Effector memory CD8-positive, alpha-beta T cell (primary cell): ENCODE measurements at places on chromosomes 12 and 14.
A peak's percentile ranks its signal among the peaks of the same experiment; 100 is the strongest.

GRCh38 chr12:75414671-75415070 is 23.8 kb downstream of the GLIPR1L2 start:
- H3K4me3 ChIP-seq: no peak overlapping the region
- no peaks in the 10 kb centered on the region for H3K27me3 ChIP-seq
- H3K4me1 ChIP-seq: no peaks in the 10 kb centered on the region

GRCh38 chr12:131452444-131452860 is 258.4 kb upstream of the SFSWAP start:
- no peak overlapping the region for H3K4me3 ChIP-seq
- peaks cover 31% of the 10 kb centered on the region for H3K27me3 ChIP-seq
- peaks cover 4% of the 10 kb centered on the region for H3K36me3 ChIP-seq
- H3K27ac ChIP-seq: no peak overlapping the region

- no peak overlapping the region for H3K27ac ChIP-seq
- H3K4me1 ChIP-seq: peaks cover 19% of the 10 kb centered on the region
- no peaks in the 10 kb centered on the region for H3K27me3 ChIP-seq
- no peak for DNase-seq
- H3K36me3 ChIP-seq: no peaks in the 10 kb centered on the region
Observed at GRCh38 chr14:97359341-97359740, 562.2 kb downstream of the VRK1 start.

DNA sequence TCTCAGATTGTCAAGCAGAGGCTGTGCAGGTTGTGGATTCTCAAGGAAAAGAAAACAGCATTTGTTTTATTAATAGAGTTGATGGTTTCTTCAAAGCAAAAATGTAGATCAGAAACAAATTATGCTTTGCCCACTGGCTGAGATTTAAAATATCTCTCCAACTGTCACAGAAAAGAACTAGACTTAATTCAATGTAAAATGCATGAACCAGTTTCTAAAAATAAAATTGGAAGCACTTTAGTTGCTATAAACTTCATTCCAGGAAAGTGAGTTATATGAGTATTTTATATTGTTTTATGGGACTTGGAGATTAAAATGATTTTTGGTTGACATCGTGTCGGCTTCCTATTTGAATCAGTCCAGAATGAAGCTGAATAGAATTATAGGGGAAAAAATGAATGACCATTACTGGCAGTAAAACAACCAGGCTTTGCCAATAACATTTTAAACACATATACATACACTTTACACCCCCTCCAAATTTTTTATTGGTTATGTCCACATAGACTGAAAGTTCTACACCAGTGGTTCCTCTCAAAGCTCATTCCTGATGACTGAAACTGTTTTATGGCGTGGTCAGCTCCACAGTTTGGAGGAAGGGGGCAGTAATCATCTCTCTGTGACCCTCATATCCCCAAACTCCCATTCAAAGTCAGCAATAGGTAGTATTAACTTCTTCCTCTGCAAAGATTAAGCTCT is 55.5 kb upstream of the DAAM1 start:
- H3K36me3 ChIP-seq: no peaks in the 10 kb centered on the region
- H3K4me1 ChIP-seq: no peaks in the 10 kb centered on the region
- no peak overlapping the region for H3K4me3 ChIP-seq
- no peak overlapping the region for H3K27ac ChIP-seq
- DNase-seq: no peak
- H3K27me3 ChIP-seq: peaks cover 55% of the 10 kb centered on the region

DNA sequence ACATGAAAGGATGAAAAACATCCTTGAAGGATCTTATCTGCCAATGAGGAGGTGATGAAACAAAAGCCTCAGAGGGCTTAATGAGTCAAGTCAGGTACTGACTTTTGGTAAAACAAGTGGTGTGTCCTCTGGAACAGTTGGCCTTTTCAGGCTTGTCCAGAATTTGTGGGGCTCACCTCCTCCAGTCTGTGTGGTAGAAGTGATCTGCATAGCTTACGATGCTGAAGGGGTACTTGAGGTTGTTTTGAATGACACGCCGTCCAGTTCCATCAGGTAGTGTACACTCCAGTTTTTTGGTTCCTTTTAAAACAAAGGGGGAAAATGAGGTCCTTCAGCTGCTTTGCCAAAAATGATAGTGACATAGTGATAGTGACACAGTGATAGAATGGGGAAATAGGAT is 17.0 kb downstream of the RTRAF start:
- H3K4me1 ChIP-seq: no peaks in the 10 kb centered on the region
- no peak for DNase-seq
- H3K27ac ChIP-seq: peak overlapping the region; percentile 38
- H3K36me3 ChIP-seq: peaks cover 87% of the 10 kb centered on the region
- H3K27me3 ChIP-seq: no peaks in the 10 kb centered on the region

DNA sequence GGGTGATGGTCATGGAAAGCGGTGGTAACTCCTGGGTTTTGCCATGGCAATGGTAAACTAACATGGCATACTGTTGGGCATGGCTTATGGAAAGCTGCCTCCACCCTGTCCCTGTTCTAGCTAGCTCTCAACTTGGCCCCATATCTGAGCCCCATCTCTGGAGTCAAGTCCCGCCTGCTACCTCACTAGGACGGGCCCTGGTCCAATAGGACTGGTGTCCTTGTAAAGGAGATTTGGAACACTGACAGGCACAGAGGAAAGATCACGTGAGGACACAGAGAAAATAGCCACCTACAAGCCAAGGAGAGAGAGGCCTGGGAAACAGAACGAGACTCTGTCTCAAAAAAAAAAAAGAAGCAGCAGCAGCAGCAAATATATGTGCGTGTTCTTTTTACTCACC is 59.8 kb downstream of the RNFT2 start:
- H3K4me1 ChIP-seq: no peaks in the 10 kb centered on the region
- H3K27me3 ChIP-seq: no peaks in the 10 kb centered on the region
- no peak overlapping the region for H3K4me3 ChIP-seq
- no peak for DNase-seq

DNA sequence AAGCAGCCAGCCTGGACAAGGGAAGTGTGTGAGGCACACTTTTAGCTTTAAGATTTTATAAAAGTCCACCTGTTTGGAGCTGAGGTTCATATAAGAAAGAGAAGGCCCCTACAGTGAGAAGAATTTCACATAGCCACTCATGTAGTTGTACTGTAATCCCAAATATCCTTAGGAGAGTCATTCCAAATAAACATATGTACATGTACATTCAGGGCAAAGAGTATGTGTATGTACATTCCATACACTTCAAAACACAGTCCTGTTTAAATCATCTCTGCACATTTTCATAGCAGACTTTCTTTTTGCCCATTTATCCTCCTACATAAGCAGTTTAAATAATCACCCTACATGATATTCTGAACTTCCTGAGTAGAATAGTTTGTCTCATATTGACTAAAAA is 87.6 kb downstream of the GPR65 start:
- H3K4me3 ChIP-seq: no peak overlapping the region
- no peak for DNase-seq
- H3K4me1 ChIP-seq: no peaks in the 10 kb centered on the region
- no peaks in the 10 kb centered on the region for H3K27me3 ChIP-seq
- H3K27ac ChIP-seq: no peak overlapping the region
- no peaks in the 10 kb centered on the region for H3K36me3 ChIP-seq

DNA sequence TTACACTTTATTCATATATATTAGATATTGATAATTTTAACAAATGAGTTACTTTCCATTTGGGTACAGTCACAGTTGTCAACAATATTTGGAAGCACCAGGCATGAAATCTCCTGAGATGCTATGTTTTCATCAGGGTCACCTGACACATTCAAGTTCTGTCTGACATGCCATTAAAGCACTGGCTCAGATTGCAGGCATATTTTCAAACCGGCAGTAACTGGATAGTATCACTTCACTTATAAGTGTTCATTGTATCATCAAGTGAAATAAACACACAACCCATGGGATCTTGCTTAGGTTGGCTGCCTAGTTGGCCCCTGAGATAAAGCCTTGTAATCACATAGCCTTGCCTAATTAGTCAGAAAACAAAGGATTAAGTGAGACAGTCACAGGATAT is 4.8 kb downstream of the IFNG start:
- H3K36me3 ChIP-seq: peaks cover 39% of the 10 kb centered on the region
- H3K27ac ChIP-seq: no peak overlapping the region
- no peak overlapping the region for H3K4me3 ChIP-seq
- no peaks in the 10 kb centered on the region for H3K27me3 ChIP-seq
- H3K4me1 ChIP-seq: peaks cover 42% of the 10 kb centered on the region
- no peak for DNase-seq

- peak overlapping the region; percentile 96 for H3K4me3 ChIP-seq
- DNase-seq: no peak
- H3K4me1 ChIP-seq: peaks cover 59% of the 10 kb centered on the region
Observed at GRCh38 chr12:56104815-56105608, 653 bp downstream of the PA2G4 start.

DNA sequence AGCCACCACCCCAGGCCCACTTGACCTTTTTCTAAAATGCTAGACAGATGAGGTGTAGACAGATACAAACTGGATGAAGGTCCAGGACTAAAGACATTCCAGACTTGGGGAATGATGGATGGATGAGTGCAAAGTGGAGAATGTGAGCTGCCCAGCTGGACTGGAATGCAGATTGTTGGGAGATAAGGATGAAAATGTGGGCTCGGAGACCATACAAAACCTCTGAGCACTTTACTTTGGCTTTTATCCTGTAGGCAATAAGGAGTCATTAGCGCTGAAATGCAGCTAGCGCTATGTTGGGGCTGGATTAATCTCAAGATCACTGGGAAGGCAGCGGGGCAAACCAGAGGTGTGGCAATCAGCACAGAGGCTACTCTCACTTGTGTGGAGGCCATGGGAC is 64.7 kb upstream of the GNPNAT1 start:
- H3K27ac ChIP-seq: no peak overlapping the region
- no peaks in the 10 kb centered on the region for H3K4me1 ChIP-seq
- H3K36me3 ChIP-seq: no peaks in the 10 kb centered on the region
- no peaks in the 10 kb centered on the region for H3K27me3 ChIP-seq

DNA sequence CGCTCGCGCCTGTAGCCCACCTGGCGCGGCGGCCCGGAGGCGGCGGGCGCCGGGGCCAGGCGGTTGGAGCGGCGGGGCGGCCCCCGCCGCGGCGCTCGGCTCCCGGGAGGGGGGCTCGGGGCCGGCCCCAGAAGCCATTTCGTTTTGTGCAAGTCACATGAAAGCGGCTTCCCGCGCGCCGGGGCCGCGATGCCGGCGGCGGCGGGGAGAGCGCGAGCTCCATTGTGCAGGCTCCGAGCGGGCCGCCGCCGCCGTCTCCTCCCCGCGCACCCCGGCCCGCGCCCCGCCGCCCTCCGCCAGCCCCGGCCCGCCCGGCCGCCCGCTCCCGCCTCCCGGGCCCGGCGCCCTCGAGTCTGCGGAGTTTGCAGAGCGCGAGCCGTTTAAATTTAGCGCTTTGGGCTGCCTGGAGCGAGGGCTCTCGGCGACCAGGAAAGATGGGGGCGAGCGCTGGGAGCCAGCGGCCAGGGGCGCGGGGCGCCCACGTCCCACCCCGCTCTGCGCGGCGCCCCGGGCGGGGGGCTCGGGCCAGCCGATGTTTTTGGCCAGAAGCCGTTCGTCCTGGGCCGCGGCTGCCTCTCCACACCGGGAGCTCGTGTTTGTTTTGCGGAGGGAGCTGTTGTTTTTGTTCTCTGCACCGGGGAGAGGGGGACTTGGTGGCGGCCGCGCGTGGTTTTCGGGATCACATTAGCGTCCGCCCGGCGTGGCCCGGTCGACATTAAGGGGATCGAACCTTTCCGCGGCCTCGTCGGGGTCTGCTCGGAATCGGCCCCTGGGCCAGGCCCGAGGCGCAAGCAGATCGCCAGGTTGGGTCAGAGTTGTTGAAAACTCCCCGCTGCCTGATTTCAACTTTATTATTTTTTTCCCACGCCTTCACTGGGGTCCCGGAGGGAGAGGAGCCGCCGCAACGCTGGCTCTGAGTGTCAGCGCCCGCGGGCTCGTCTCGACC is 982 bp downstream of the BCL7A start:
- H3K4me3 ChIP-seq: peak overlapping the region; percentile 75
- H3K4me1 ChIP-seq: no peaks in the 10 kb centered on the region
- H3K36me3 ChIP-seq: peaks cover 11% of the 10 kb centered on the region
- peaks cover 30% of the 10 kb centered on the region for H3K27me3 ChIP-seq
- DNase-seq: no peak

GRCh38 chr12:43976027-43976426 is 140.1 kb downstream of the TMEM117 start:
- DNase-seq: no peak
- no peaks in the 10 kb centered on the region for H3K27me3 ChIP-seq
- H3K4me1 ChIP-seq: peaks cover 3% of the 10 kb centered on the region
- H3K36me3 ChIP-seq: no peaks in the 10 kb centered on the region

DNA sequence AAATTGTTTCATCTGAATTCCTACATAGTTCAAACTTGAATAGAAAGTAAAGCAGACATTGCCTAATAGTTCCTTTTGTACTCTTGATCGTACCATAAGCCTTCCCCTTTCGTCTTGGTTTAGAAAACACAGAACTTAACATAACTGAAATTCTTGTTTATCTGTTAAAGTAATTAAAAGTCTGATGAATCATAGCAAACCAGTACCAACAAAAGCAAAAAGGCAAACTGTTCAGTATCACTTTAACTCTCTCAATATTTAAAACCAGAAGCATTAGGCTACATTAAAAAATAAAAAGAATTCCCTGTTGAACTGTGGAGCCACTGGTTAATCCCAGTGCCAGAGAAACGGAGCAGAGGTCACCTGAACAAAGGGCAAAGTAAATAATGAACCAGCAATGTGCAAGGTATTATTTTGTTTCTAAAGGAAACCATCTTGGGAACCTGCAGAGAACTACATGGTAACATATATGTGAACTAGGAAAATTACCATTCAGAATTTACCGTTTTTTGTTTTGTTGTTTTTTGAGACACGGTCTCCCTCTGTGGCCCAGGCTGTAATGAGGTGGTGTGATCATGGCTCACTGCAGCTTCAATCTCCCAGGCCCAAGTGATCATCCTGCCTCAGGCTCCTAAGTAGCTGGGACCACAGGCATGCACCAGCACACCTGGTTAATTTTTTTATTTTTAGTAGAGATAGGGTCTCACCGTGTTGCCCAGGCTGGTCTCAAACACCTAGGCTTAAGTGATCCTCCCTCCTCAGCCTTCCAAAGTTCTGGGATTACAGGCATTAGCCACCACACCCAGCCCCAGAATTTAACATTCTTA is 17.1 kb upstream of the HIGD1C start:
- H3K4me3 ChIP-seq: no peak overlapping the region
- no peak for DNase-seq
- no peak overlapping the region for H3K27ac ChIP-seq
- no peaks in the 10 kb centered on the region for H3K4me1 ChIP-seq
- H3K27me3 ChIP-seq: no peaks in the 10 kb centered on the region
- H3K36me3 ChIP-seq: peaks cover 12% of the 10 kb centered on the region
